ENCODE measurements at places on chromosomes 3 and 15.

DNA sequence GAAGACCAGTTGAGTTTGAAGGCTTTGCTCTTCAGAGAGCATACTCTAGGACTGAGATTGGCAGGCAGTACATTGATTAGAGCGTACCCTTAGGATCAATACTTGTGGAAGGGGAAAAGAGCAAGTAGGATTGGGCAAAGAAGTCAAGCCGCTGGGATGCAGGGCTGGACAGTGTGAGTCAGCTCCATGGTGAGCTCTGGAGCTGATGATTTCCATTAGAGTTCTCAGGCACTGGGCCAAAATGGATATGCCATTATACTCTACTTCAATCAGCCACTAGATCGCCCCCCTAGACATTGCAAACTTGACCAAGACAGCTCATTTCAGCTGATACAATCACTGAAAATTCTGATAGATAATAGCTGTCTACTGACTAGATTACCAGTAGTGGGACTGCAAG lies 432.7 kb upstream of the ALCAM start:
- DNase-seq: no peak

DNA sequence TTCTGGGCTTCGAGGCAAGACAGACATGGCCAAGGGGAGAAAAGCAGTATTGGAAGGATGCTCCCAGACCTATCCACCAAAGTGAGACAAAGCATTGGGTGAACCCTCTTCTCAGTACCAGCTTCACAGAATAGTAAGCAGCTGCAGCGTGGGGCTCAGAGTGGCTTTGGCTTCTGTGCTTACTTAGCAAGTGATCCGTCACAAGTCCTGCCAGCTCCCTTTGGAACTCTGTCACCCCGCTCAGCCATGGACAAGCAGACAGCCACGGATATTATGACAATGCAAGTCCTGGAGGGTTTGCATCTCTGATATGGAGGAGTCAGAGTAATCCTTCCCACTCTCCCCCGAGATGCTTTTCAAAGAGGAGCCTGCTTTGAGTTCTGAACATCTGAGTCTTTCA lies 90.8 kb downstream of the SLCO3A1 start:
- DNase-seq: no peak

GRCh38 chr15:29726553-29726952 lies 95.7 kb downstream of the TJP1 start:
- no peak for DNase-seq

- no peak for DNase-seq
Observed at GRCh38 chr3:160409812-160410610, 10.6 kb downstream of the SMC4 start.

DNA sequence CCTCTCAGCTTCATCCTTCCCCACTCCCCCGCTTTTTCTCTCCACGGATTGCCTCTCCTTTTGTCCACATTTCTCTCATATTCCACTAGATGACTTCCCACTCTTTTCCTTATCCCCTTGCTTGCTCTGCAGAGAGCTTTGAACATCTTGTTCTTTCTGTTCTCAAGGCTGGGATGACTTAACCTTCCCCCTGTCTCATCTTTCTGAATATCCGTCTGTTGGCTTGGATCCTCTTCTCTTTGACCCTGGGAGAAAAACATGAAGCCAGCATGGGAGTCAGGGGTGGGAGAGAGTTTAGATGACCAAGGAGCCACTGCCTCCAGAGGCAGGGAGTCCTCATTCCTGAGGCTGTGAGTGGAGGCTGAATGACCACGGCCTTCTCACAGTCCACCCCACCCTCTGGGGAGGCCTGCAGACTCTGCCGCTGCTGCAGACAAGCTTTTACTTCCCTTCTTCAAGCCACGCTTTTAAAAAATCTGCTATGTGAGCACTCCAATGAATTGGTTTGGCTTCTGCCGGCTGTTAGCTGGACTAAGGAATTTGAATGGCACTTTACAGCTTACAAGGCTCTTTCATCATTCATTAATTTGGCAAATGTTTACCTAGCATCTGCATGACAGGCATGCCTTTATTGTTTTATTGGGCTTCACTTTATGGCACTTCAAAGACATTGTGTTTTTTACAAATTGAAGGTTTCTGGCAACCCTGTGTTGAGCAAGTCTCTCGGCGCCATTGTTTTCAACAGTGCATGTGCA lies 111.6 kb upstream of the SLC6A6 start:
- no peak for DNase-seq

- DNase-seq: no peak
Observed at GRCh38 chr15:23467110-23467600, 20.1 kb upstream of the GOLGA6L2 start.

GRCh38 chr15:36632226-36632625 lies 52.8 kb downstream of the CDIN1 start:
- no peak for DNase-seq

DNA sequence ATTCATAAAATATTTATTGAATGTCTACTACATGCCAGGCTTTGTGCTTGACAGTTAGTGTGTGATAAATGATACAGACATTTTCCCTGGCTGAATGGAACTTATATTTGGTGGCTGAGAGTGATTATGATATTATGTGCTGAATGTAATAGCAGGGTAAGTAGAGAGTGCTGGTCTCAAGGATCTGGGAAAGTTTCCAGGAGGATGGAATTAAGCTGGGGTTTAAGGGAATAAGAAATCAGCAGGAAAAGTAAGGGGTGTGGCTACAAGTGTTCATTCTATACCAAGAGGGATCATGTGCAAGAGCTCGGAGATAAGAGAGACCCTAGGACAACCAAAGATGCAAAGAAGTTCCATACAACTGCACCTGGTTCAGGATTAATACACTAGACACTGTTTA lies 500.1 kb upstream of the CFAP20DC start:
- no peak for DNase-seq

- no peak for DNase-seq
Observed at GRCh38 chr15:66071160-66071920, 182.2 kb downstream of the MEGF11 start.

DNA sequence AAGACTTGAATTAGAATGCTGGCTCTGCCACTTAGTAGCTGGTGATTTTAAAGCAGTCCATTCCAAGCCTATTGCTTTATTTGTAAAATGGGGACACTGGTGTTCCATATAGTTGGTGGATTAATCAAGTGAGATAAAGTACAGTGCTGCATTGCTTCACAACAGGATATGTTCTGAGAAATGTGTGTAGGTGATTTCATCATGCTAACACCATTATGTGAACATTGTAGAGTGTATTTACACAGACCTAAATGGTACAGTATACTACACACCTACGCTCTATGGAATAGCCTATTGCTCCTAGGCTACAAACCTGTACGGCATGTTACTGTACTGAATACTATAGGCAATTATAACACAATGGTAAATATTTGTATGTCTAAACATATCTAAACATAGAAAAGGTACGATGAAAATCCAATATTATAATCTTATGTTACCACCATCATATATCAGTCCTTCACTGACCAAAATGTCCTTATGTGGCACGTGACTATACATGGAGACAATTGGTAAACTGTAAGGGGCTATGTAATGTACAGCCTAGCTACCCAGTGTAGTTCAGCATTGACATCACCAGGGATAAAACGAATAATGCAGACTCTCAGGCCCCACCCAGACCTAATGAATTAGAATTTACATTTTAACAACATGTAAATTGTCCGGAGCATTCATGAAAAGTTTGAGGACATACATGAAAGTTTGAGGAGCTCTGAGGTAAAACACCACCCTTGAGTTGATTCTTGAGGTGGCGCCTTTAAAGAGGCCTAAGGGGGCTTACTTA lies 121.4 kb upstream of the BFSP2 start:
- no peak for DNase-seq

DNA sequence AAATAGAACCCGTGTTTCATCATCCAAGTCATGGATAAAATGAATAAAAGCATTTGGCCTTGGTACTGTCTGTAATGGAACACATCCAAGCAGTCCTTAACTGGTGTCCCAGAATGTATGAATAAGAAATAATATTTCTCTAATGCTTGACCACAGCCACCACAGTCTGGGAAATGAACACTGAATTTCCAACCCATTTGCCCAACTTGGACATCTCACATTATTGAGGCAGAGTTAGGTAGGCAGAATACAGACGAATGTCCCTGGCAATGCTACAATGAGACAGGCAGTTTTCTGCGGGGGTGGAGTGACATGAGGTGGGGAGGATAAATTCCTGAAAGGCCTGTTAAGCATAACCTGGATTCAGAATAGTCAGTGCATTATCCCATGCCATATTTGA lies 245.7 kb downstream of the ZIC1 start:
- DNase-seq: no peak

DNA sequence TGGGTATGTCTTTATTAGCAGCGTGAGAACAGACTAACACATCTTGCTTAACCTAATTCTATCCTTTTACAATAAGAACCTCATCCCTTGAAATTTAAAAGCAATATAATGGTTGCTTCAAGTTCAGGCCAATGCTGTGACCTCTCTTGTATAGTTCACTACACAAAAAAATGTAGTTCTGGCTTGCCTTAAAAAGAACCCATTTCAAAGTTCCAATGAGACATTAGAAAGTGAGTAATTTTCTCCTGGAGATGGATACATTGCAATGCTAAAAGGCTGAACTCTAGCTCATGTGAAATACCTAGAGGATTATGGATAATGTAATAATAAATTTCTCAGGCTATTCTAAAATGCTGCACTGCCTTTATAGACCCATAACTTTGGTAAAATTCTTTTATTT lies 47.8 kb downstream of the ATP13A4 start:
- DNase-seq: no peak

GRCh38 chr15:67109141-67110034 lies 44.0 kb downstream of the SMAD3 start:
- no peak for DNase-seq

GRCh38 chr3:58566398-58567250 lies 10.6 kb downstream of the FAM107A start:
- DNase-seq: no peak
